ENCODE measurements at places on chromosomes 3 and 15. TPM values are rescaled to one million over a fixed set of nuclear protein-coding genes. Genes with fewer than 3 reads are reported as not detected.

- DNase-seq: no peak
Observed at GRCh38 chr3:167813169-167814123, 77.9 kb downstream of the SERPINI1 start.

DNA sequence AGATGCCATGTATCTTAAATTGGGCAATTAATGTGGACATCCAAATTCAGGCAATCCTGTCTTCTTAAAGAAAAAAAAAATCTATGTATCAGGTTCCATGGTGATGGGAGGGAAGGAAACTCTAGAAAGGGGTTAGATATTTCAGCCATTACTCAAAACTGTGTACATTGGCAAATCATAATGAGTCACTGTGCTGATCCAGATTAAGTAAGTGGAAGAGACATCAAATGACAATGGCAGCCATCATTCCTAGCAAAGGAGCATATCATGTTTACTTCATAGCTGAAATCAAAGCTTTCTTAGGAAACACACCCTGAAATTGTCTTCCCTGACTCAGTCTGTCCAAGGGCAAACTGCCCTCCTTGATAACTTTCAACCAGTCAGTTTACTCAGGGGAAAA lies 713.3 kb upstream of the GBE1 start:
- DNase-seq: no peak

DNA sequence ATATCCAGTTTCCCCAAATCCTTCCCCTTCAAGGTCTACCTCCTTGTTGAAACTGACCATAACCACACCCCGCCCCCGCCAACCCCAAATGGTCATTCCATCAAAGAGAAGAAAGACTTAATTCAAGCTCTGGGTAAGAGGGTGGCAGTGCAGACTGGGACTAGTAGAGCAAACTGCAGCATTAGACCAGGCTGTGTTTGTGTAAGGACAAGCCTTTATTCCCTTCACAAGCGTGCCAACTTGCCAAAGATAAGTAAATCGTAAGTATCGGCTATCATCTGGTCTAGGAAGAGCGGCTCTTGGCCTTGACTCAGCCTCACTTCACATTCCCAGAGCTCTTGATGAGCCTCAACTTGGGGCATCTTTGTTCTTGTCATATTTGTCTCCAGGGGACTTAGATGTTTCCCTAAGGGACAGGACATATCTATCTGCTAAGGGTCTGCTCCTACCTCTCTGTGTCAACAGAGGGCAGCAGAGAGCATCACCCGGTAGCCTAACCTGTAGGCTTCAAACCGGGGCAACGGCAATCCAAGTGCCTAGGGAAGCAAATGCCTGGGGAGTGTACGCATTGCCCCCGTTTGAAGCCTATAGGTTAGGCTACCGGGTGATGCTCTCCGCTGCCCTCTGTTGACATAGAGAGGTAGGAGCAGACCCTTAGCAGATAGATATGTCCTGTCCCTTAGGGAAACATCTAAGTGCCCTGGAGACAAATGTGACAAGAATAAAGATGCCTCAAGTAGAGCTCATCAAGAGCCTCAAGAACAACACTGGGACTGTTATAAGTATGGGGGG lies 8.9 kb upstream of the MAP3K13 start:
- no peak for DNase-seq

- no peak for DNase-seq
Observed at GRCh38 chr15:71111181-71111565, 4.1 kb upstream of the THSD4 start.

DNA sequence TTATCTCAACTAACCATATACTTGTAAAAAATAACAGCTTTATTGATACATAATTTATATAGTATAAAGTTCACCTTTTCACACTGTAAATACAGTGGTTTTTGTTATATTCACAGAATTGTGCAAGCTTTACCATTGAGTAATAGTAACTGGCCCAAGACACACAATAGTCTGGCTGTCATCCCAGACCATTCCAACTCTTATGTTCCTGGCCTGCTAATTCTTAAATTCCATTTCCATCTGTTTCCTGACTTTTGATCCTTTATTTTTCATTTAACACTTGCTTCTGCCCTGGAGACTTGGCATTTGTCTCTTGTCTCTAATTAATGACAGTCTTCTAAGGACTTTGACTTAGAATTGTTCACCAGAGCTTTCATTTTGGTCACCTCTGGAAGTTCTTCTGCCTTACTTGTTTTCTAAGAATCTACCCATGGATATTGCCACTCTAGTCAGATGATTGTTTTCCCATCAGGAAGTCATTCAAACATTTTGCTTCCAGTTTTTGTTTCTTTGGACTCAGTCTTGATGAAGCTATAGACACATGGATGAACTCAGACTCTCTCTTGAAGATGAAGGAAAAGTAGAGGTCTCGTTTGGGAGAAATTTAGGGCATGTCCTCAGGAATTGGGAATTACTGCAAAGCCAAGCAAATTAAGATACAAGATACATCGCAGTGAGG lies 27.2 kb upstream of the PLSCR4 start:
- DNase-seq: peak; percentile 4

The FEZF2 gene
- not detected for total RNA-seq

The UROC1 gene
- not detected for total RNA-seq

GRCh38 chr15:40054855-40055575 lies 16.0 kb upstream of the SRP14 start:
- peak; percentile 68 for DNase-seq

The GABRB3 gene
- 0.96 TPM for total RNA-seq

The CIAO2A gene
- 84.6 TPM for total RNA-seq

GRCh38 chr3:190180268-190180667 lies 59.6 kb upstream of the P3H2 start:
- DNase-seq: no peak

- no peak for DNase-seq
Observed at GRCh38 chr3:144662729-144663128, 691.1 kb downstream of the DIPK2A start.

DNA sequence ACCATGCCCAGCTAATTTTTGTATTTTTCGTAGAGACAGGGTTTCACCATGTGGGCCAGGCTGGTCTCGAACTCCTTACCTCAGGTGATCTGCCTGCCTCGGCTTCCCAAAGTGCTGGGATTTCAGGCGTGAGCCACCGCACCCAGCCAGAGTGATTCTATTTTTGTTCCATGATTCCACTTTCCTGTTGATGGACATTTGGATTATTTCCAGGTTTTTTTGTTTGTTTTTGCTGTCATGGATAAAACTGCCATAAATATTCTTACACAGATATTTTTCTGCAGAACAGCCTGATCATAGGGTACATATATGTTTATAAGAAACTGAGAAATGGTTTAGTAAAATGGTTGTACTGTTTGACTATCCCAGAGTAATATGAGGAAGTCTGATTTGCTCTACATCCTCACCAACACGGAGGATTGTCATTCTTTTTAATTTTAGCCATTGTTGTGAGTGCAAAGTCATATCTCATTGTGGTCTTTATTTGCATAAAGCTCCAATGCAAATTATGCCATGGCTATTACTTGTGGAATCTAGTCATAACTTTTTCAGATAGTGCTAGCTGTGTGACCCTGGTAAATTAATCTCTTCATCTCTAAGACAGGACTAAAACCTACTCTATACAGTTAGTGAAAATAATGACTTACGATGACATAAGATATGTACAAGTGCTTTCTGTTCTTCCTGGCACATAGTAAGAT lies 42.7 kb downstream of the MAP6D1 start:
- no peak for DNase-seq

The CEMIP gene
- total RNA-seq: 0.07 TPM

DNA sequence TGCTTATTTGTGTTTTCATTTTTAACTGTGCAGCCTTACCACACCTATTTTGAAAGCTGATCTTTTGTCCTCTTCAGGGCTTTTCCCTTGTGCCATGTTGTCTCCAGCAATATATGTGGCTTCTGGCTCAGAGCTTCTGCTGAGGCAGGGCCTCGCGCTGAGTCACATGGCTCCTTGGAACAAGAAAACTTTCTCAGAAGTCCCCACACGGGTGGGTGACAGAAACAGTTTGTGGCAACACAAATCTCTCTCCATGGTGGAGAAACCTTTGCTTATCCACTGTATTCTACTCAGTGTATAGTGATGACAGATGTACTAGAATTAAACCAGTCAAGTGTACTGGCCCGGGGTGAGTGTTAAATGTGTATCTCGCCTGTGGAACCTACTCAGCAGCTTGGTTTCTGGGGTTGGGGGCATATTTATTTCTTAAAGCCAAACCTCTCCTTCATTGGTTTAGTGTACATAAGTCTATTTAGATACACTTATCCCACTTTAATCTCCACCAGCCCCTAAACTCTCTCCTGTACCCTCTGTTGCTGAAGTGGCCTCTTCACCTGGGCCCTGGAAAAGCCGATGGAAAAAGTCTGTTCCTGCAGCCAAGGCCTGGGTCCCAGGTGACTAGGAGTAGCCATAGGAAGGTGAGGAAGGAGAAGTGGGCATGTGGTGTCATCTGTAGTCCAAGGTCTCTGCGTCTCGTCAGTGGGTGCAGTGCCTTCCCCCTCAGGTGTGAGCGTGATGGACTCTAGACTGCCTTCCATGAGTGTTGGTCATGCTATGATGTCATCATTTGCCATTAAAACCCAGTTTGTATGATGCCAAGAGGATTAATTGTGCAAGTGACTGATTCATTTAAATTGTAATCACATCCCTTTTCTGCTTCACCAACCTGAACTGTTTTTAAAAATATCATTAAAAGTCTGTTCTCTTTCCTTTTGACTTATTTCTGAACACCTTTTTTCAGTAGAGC lies 3.2 kb upstream of the FBXL22 start:
- DNase-seq: no peak

- no peak for DNase-seq
Observed at GRCh38 chr3:81909796-81910195, 148.4 kb upstream of the GBE1 start.

The INSYN1 gene
- total RNA-seq: 1.3 TPM

- peak; percentile 25 for DNase-seq
Observed at GRCh38 chr3:178703268-178703975, 167.2 kb downstream of the KCNMB2 start.

DNA sequence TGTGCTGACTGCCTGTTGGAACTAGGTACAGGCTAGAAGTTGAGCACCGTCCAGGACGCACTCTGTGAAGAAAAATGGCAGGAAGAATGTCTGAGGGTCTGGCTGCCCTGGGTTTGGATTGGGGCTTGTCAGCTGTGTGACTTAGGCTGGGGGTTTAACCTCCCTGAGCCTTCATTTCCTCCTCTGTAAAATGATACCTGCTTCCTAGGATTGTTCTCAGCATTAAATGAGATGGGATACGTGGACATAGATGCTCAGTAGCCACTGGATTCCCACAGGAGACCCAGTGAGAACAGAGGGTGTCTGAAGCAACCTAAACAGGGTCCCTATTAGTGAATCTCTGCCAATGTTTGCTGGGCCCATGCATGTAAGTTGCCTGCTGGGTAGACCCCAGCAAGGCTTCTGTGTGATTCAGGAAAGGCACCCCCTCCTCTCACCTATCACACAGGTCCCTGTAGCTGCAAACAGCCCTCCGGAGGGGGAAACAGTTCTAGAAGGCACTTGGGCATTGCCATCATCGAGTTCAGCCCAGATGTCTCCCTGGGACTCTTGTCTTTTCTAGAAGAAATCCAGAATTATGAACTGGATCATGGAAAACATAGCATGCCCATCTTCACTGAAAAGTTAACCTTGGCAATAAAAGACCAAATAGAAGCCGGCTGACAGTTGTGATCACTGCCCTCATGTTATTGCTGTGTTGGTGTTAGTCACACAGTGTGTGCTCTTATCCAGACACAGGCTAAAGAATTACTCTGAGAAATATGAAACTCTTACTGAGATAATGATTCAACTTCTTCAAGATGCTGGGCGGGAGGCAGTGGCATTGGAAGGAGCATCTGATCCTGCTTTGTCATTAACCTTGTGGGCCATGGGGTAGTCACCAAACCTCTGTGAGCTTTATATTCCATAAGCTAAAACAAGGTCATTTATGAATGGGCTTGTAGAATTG lies 64.5 kb downstream of the SMAD6 start:
- no peak for DNase-seq

The SUSD5 gene
- 1.4 TPM for total RNA-seq

GRCh38 chr3:113552851-113553250 lies 20.5 kb downstream of the SIDT1 start:
- DNase-seq: no peak

GRCh38 chr3:98541695-98542094 lies 9.9 kb downstream of the GPR15 start:
- no peak for DNase-seq

- DNase-seq: no peak
Observed at GRCh38 chr15:100143378-100143777, 198.4 kb downstream of the ADAMTS17 start.

GRCh38 chr3:170632780-170633179 lies 46.9 kb upstream of the SLC7A14 start:
- DNase-seq: peak; percentile 7

The CCDC33 gene
- not detected for total RNA-seq

The MLF1 gene
- total RNA-seq: 20.4 TPM

The CPNE4 gene
- 3.7 TPM for total RNA-seq

DNA sequence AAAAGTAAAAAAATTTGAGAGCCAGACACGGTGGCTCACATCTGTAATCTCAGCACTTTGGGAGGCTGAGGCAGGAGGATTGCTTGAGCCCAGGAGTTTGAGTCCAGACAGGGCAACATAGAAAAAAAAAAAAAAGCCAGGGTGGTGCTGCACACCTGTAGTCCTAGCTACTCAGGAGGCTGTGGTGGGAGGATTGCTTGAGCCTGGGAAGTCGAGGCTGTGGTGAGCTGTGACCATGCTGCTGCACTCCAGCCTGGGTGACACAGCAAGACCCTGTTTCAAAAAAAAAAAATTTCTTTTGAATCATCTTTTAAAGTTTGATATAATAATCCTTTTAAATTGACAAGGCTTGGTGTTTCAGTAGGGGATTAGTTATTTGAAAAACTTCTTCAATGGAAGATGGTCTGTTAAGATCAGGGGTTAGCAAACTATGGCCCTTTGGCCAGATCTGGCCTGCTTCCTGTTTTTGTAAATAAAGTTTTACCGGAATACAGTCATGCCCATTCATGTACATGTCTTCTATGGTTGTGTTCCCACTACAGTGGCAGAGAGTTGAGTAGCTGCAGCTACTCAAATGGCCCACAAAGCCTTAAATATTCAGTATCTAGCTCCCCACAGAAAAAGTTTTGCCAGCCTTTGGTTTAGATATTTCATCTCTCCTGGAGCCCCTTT lies 28.9 kb downstream of the CDAN1 start:
- no peak for DNase-seq

- DNase-seq: peak; percentile 34
Observed at GRCh38 chr3:15610082-15610759, 8.7 kb downstream of the BTD start.

DNA sequence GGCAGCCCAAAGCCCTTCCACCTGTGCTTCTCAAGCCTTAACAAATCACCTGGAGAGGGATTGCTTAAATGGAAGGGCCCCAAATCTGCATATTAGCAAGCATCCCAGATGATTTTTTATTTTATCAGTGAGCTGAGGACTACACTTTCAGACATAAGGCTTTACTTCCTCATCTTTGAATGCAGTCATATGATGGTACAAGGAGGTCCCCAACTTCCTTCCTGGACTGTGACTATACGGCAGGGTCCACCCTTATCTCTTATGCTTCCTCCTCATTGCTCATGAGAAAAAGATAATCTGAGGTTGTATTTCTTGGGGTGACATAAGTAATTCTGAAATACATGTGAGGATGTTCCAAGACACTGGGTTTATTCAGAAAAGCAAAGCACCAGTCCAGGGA lies 13.7 kb upstream of the HEG1 start:
- DNase-seq: no peak

The BFSP2 gene
- 0.96 TPM for total RNA-seq
